ENCODE measurements at places on chromosomes 2 and 18.

DNA sequence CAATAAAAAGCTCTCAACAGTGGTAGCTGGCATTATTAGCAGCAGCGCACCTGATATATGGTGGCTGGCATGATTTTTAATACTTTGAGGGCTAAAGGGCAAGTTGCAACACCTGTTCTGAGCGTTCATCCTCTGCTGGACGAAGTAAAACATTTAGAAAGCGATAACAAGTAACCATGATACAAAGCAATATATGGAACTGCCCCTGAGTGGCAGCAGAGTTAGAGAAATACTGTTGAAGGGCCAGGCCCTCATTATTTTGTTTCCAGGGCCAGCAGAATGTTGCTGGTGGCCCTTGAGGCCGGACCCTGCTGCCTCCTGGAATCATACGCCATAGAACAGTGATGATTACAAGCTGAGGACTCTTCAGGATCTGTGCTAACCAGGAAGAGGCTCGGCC lies 47.8 kb downstream of the ARHGEF4 start:
- DNase-seq, result no peak

- DNase-seq, result no peak
Measured at GRCh38 chr2:235726554-235726953, 232.7 kb downstream of the AGAP1 start.

GRCh38 chr2:188622601-188623260 lies 331.1 kb downstream of the GULP1 start:
- DNase-seq, result no peak

GRCh38 chr2:46410273-46411244 lies 68.8 kb upstream of the TMEM247 start:
- DNase-seq, result no peak

- DNase-seq, result no peak
Measured at GRCh38 chr2:232398293-232399034, 8.2 kb upstream of the ALPG start.

GRCh38 chr18:11752116-11752911 lies 63.2 kb downstream of the GNAL start:
- DNase-seq, result no peak

DNA sequence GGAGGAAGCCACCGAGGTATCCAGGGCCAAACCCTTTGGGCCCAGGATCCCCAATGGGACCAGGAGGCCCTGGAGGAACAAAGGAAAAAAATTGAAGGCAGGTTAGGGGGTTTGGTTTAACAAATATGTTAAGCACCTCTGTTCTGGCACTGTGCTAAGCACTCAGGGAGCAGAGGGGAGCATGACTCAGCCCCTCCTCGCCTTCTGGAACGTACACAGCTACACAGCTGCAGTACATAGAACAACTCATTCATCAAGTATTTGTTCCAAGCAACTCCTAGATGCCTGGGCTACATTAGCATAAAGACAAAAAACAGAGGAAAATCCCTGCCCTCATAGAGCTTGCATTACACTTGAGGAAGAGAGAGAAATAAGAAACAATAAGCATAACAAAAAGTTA lies 153.6 kb downstream of the COL4A4 start:
- no peak for DNase-seq

GRCh38 chr18:10419420-10420103 lies 34.9 kb upstream of the APCDD1 start:
- DNase-seq, result no peak

DNA sequence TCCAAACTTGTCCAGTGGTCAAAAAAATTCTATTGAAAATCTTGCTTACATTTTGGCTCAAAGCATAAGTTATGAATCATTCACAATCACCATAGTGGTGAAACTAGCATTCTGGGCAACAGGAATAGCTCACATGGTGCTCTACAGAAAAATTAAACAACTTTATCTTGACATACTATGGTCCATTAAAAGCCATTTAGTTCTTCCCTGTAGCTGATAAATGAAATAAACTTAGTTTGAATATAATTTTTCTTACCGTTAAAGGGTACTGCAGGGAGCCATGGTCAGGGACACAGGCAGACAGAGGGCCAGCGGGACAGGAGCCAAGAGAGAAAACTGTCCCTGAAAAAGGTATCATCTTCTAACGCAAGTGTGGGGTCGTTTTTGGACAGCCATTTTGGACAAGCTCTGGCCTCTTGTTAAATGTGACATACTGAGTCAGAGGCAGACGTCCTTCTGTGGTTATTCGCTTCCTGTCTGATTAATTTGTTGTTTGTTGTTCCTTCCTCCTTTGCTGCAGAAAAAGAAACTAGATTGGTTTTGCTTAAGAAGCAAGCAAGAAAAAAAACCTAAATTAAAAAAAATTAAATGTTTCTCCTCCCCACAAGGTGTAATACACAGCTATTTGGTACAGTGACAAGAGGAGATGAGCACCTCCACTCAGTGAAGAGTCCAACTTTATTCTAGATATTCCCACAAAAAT lies at the start of gene WIPF1:
WIPF1 (minus strand) TSS at position 460 of the 703 bp plus-strand sequence. CDS start 12,231 bp downstream, outside the sequence.
- DNase-seq, result no peak

DNA sequence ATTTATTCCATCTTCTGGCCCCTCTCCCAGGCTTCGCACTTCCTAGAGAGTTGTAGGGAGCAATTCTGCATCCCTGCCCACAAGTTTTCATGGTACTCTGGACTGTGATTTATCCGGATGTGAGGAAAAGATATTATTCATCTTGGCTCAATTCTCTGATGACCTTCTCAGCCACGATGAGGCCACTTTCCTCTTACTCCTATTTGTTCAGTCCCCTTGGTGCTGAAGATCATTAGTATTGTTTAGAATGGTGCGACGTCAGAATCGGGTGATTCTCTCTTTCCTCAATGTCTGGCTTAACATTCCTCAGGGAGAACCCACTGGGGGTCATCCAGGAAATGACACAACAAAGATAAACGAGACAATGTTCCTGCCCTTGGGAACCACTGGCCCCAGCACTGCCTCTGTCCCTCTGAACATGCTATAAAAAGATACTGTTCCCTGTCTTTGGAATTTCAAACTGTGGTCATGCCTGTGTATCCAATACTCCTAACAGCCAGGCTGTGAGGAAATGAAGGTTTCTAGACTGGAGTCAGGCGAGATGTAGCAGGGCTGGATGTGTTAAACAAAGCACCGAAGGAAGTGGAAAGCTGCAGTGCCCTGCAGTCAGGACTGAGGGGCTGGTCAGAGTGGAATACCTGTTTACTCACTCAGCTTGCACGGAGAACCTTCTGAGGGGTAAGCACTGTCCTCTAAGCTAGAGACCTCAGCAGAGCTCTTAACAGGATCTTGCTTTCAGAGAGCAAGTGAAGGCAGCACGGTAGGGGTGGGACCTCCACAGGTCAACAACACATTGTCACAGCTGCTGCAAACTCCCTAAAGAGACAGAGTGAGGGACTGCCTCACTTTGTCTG lies 12.9 kb upstream of the GLI2 start:
- DNase-seq, result no peak

- DNase-seq, result no peak
Measured at GRCh38 chr2:43276962-43277391, 50.6 kb upstream of the ZFP36L2 start.

DNA sequence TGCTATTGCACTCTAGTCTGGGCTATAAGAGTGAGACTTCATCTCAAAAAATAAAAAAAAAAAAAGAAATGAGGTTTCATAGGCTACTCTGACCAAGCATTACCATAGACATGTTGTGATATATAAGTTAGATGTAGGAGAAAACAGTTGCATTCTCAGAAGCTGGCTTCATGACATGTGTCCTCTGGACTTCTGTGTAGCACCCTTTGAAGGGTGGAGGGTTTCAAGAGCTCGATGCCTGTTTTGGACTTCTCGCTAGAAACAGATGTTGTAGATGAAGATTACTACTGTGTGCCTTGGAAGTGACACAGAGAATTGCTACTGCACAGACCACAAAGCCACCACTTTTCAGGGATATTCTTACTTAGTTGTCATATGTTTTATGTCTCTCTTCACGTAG lies 91.0 kb downstream of the TMEM247 start:
- no peak for DNase-seq

GRCh38 chr2:132902626-132903025 lies 232.6 kb upstream of the LYPD1 start:
- no peak for DNase-seq

DNA sequence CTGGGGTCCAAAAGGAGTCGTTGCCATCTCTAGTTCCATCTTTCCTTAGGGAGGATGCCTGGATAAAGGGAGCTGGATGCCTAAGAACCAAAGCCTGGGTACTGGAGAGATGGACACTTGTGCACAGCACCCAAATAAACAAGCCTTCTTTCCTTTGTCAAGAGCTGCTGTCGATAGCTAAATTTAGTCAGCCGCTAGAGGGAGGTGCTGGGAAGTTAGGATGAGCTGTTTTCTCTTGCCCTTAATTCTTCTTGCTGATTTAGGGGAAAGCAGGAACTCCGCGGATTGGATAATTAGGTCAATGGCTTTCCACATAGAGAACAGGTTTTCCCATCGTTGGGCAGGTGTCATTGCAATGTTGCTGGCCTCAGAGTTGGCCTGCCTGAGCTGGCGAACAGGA lies 30.9 kb upstream of the SERPINB12 start:
- DNase-seq, result peak; percentile 51

GRCh38 chr2:105734762-105735538 lies 9.8 kb upstream of the NCK2 start:
- DNase-seq, result no peak

DNA sequence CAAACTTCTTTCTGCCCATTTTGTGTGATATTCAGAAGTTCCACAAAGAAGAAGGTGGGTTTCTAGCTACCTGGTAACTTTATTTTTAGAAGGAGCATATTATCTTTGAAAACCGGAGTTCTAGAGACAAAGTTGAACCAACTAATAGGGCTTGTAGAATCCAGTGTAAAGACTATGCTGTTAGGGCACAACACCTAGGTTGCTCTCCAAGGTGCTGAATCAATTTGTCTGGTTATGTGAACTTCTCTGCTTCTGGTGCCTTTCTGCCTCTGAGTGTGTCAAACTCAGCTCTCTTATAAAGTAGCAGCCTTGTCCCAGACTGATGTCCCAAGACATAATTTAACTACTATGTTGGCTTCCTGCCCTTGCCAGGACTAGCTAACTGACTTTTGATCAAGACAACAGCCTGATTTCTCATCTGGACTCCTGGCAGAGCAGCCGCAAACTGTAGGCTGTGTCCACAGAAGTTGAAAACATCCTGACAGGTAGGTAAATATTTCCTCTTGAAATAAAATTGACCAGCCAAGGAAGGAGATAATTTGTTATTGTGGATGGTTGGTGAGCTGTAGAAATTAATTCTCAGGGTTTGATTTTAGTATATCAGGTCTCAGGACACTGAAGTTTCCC lies 119.4 kb downstream of the CYRIA start:
- DNase-seq, result no peak

- DNase-seq, result no peak
Measured at GRCh38 chr2:29881089-29881730, 40.2 kb downstream of the ALK start.

DNA sequence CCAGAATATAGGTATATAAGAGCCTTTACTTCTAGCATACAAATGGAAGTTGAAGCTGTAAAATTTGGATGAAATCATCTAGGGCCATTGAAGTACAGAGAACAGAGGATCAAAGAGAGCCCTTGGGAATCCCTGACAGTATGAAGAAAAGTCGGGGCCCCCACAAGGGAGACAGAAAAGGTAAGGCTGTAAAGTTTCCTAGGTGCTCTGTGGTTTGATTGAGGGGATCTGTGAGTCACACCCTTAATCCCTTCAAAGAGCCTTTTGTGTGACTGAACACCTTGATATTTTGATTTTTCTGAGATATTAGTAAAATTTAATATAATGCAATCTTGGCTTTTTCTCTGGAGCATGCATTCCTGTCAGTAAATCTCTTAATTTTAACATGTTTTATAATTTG lies 961.7 kb upstream of the TMEFF2 start:
- DNase-seq, result no peak

- no peak for DNase-seq
Measured at GRCh38 chr18:2920027-2920426, 73.2 kb downstream of the EMILIN2 start.

- no peak for DNase-seq
Measured at GRCh38 chr18:22052405-22053105, 116.8 kb upstream of the GATA6 start.

DNA sequence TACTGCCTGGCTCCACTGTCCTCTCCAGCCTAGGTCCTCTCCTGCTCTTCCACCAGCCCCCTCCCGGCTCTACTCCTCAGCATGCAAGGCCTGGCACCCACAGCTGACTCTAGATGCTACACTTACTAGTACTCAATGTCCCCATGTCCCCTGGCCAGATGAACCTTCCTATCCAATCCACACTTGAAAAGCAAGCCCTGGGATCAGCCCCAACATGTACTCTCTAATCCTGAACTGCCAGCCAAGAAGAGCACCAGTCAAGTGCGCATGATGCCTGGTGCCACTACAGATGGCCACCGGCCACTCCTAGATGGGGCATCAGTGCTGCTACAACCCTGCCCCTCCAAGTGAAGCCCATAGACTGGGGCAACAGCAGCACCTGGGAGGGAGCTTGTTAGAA lies 168.2 kb downstream of the STK39 start:
- no peak for DNase-seq

DNA sequence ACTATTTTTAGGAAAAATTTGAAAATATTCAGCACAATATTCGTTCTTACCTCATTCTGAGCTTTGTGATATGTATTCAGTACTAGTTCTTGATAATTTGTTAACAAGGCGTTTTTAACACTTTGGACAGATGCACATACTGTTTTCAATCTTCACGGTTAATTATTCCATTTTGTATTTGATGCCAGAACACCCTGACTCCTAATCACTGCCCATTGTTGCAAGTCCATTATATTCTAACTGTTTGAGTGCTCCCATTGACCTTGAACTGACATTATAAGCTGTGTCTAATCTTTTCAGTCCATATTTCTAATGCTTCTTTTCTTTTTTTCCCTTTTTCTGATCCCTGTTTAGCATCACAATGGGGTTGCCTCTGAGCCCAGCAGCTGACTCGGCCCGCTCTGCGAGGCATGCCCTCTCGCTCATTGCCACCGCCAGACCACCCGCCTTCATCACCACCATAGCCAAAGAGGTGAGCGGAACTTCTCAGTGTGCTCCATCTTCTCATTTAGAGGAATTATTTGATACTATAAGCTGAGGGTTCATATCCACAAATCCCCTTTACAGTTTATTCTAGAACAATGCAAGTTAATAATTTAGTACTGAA lies 211.3 kb upstream of the BOD1L2 start:
- DNase-seq, result no peak

GRCh38 chr2:61158356-61158955 lies 3.5 kb upstream of the C2orf74 start:
- DNase-seq, result no peak

DNA sequence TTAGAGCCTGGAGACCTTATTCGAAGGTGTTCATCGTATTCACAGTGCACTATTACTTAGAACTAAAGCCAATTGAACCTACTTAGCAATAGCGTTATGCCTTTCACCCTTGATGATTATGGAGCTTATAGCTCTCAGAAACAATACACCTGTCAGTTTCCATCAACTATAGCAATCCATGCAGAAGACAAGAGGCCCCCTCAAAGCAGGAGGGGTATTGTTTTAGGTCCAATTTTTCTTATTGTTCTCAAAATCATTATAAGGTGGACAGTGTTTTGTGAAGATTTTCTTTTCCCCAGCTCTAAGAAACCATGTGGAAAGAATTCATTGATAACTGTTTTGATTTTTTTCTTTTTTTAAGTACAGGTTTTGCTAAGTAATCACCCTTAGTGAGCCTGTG lies 135.5 kb downstream of the MEIS1 start:
- no peak for DNase-seq

- DNase-seq, result peak; percentile 15
Measured at GRCh38 chr2:172288603-172289002, 138.8 kb upstream of the ITGA6 start.

- DNase-seq, result no peak
Measured at GRCh38 chr2:200702044-200702443, 109.7 kb upstream of the BZW1 start.

GRCh38 chr2:237354892-237355291 lies 59.1 kb downstream of the COL6A3 start:
- no peak for DNase-seq
